ENCODE measurements at places on chromosomes 4 and X.

DNA sequence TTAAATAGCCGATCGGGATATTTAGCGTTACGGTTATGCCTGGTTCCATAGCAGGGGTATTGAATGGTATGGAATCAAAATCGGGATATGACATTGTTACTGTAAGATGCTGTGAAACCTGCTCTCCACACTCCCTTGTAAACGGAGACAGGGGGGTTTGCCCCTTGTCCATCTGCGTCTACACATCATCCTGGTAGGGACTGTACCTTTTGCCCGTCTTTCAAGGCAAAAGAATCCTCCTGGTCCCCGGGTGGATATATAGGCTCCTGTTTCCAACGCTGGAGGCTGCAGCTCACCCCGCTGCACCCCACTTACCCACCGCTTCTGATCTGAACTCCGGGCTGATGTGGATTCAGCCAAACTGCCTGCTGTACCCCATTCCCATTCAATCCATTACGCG is 189.1 kb downstream of the SHOX start:
- DNase-seq = no peak

- DNase-seq = no peak
Observed at GRCh38 chrX:17525762-17526555, 151.0 kb downstream of the NHS start.

GRCh38 chr4:135186002-135186401 is 984.4 kb upstream of the PABPC4L start:
- no peak for DNase-seq

DNA sequence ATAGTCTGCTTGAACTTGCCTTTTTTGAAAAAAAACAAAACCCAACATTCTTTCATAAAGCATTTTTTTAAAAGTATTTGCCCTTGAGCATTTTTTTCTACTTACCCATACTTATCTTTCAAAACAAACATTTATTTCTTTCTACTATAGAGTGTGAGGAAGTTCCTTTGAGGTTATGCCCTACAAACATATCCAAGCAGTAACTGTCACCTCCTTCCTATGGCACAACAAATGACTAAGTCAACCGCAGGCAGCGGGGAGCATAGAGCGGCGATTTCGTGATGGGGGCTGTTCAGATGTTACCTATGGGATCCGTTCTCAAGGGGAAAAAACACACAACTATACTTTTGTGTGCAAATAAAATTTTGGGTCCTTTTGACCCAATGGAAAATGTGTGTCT is 19.4 kb downstream of the SPRY1 start:
- no peak for DNase-seq

GRCh38 chr4:119628281-119629141 is at the start of gene PDE5A:
Gene PDE5A, minus strand, starts transcription at chr4:119628804. Its CDS starts 133 bp downstream, at chr4:119628671.
- DNase-seq = peak; percentile 83

- no peak for DNase-seq
Observed at GRCh38 chrX:39795605-39796004, 302.2 kb downstream of the BCOR start.

DNA sequence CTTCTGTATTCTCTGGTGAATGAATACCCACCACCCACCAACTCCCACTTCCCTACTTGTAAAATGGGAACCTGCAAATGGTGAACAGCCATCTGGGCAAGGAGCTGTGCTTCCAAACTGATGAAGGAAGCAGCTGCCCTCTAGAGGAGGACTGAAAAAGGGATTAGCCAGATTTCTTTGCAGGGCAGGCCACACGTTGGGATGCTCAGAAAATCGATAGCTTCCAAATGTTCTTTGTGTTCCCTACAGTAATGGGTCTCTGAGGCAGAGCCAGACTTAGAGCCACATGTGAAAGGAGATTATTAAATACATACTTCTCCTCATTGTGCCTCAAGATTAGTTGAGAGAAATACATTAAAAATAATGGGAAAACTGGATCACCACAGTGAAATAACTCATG is 39.3 kb upstream of the LPAR4 start:
- DNase-seq = no peak

DNA sequence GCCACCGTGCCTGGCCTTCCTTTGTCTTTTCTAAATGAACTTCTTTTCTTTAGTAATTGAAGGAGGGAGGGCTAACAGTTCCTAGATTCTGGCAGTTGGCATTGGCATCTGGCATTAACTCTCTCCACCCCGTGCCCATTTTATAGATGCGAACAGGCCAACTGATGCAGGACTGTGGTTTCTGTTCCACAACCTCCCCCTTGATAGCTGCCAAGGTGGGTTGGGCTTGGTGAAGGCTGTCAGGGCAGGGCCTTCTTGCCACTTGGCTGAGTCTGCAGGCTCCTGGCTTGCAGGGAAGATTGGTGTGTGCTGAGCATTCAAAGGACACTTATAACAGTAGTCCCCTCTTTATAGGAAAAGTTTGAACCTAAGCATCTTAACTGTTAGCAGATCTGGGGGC is 4.3 kb downstream of the SOWAHD start:
- no peak for DNase-seq

DNA sequence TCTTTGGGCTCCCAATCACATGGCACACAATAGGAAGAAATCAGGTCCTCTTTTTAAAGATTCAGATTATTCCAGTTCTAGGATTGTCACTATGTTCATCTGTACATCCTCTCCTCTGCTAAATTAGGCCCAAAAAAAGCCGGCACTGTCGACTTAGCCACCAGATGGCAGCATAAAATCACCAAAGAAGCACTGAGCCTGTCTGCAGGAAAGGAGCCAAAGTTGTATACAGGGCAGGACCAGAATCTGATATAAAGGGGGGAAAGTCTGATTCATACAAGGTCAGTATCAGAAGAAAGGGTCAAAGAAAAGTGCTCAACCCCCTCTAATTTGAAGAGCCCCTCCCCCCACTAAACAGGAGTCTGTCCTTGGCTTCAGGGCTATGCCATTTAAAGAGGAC is 292.5 kb downstream of the CHIC1 start:
- DNase-seq = peak; percentile 13

DNA sequence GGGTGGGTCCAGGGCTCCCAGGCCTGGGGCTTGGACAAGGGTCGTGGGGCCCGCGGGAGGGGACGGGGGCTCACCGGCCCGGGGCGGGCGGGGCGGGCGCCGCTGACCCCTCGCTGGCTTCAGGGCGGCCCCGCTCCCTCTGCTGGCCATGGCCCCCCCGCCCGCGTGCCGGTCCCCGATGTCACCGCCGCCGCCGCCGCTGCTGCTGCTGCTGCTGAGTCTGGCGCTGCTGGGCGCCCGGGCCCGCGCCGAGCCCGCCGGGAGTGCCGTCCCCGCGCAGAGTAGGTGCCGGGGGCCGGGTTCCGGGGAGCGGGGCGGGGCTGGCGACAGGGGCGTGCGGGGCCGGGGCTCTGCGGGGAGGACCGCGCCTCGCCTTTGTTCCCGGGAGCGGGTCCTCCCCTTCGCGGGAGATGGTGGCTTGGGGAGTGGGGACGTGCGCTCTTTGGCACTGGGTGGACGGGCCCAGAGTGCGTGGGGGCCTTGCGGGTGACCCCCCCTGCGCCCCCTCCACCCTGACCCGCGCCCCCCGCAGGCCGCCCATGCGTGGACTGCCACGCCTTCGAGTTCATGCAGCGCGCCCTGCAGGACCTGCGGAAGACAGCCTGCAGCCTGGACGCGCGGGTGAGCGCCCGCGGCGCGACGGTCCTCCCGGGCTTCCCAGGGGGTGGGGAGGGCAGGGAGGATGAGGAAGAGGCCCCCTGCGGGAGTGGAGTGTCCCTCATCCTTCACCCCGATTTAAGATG is 16.8 kb upstream of the NAT8L start:
- no peak for DNase-seq

DNA sequence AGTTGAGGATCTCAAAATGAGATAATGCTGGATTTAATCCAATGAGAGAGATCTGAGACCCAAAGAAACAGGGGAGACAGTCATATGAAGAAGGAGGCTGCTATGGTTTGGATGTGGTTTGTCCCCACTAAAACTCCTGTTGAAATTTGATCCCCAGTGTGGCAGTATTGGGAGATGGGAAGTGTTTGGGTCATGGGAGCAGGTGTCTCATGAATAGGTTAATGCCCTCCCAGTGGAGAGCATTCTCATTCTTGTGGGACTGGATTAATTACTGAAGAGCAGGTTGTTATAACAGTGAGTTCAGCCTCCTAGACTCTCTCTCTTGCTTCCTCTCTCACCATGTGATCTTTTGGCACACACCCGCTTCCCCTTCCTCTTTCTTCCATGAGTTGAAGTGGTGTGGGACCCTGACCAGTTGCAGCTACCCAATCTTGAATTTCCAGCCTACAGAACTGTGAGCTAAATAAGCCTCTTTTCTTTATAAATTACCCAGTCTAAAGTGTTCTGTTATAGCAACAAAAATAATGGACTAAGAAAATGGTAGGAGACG is 70.3 kb downstream of the PPEF2 start:
- DNase-seq = no peak

All from NCI-H1092 (cell line).